Fibroblast of the aortic adventitia (primary cell): ENCODE measurements at places on chromosomes 11 and 22. TPM values are rescaled to one million over a fixed set of nuclear protein-coding genes. Genes with fewer than 3 reads are reported as not detected.

NPTXR gene
- total RNA-seq = 1.3 and 2.0 TPM in 2 replicates

CDC45 gene
- total RNA-seq = 2.3 and 22.9 TPM in 2 replicates

HEPACAM gene
- not detected in 2 replicates for total RNA-seq

PRMT3 gene
- 17.3 and 19.3 TPM in 2 replicates for total RNA-seq

SORL1 gene
- 1.2 and 1.4 TPM in 2 replicates for total RNA-seq

KDM4F gene
- not detected in 2 replicates for total RNA-seq

MS4A15 gene
- total RNA-seq = not detected in 2 replicates

PIH1D2 gene
- total RNA-seq = 5.1 and 5.5 TPM in 2 replicates

OR51F1 gene
- total RNA-seq = not detected in 2 replicates

TRIM49 gene
- not detected in 2 replicates for total RNA-seq

IGLL5 gene
- total RNA-seq = not detected in 2 replicates

ALX4 gene
- total RNA-seq = not detected in 2 replicates

GUCY1A2 gene
- total RNA-seq = 1.1 and 1.6 TPM in 2 replicates

GGT1 gene
- 0.65 and 1.1 TPM in 2 replicates for total RNA-seq

IGLL1 gene
- not detected in 2 replicates for total RNA-seq

GNB1L gene
- 4.0 and 5.2 TPM in 2 replicates for total RNA-seq

NXPE1 gene
- total RNA-seq = not detected in 2 replicates
